ENCODE measurements at places on chromosomes 2 and 18.
A peak's percentile ranks its signal among the peaks of the same experiment; 100 is the strongest.

DNA sequence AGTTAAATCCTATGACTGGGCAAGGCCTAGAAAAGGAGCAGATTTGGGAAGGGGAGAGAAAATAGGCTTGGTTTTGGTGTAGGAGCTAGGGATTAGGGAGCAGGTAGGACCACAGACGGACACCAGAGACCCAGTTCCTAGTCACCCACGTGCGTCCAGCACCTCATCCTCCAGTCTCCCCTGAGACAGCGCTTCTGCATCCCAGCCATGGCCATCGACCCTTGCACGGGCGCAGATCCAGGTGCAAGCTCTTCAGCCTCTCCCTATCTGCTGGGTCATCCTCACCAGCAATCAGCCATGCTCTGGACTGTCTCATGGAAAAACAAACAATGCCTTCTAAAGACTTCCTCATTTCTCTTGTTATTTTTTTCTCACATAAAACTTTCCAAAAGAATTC lies 246.8 kb upstream of the RAB6C start:
- peak; percentile 25 for DNase-seq

DNA sequence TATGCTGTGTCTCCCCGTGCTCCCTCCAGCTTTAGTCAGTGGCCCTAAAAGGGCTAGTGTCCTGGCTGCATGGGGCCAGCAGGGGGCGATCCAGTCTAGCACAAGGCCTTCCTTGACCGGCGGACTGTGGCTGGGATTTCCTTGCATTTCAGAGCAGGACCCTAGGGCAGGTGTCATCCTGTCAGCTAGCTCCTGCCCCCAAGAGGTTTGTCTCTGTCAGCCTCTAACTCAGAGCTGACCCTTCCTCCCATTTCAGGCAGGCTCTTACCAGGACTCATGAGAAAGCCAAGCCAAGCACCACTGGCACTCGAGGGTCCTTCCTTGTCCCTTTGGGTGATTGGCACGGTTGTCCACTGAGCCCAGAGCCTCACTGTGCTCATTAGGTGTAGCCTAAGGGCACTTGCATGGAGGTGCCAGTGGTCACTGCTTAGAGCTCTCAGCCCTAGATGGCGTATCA lies 140.3 kb downstream of the RPIA start:
- DNase-seq, result peak; percentile 63

GRCh38 chr2:42074661-42075060 lies 26.8 kb downstream of the PKDCC start:
- no peak for DNase-seq

- DNase-seq, result no peak
Observed at GRCh38 chr18:69708844-69709243, 238.8 kb downstream of the CD226 start.

GRCh38 chr18:24659827-24660720 lies 199.6 kb downstream of the HRH4 start:
- peak; percentile 58 for DNase-seq

DNA sequence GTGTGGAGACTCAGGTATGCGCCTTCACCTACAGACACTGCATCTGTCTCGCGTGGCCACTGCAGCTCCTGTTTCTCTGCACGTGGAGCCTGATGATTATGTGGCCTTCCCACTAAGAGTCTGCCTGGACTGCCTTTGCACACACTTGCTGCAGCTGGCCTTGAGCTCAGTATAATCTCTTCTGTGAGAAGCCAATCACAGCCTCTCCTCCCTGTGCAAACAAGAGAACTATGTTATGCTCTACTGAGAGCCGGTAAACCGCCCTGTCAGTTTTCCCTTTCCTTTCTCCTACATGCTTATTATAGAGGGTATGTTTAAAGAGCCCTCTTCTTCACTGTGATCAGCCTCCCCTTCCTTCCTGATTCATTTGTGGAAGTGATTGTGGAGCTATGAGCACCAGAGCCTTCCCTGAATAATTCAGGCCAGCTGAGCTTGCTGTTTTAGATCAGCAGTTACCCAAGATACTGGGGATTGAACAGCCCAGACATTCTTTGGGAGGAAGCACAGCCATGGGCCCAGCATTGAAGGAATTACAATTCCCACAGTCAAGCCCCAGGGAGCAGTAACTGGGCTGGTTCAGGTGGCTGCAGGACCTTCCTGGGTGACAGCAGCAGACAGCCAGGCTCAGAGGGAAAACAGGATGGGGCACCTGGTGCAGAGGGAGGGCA lies 3.7 kb upstream of the TGFA start:
- DNase-seq, result no peak

DNA sequence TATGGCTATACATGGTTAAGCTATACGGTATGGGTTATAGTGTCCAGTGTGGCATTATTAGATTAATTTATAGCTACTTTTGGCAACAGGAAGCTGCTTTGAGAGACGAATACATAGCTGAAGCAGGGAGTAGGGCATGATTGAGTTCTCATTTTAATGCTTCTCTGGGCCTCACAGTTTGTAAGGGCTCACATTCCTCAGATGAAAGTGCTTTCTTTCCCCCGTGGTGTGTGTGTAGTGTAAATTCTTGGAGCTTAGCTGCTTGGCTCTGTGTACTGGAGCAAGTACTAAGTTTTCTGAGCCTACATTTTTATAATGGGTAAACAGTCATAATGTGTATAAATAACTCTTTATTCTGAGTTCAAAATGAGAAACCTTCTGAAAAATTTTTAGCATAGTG lies 173.7 kb downstream of the PTPRM start:
- DNase-seq, result no peak

DNA sequence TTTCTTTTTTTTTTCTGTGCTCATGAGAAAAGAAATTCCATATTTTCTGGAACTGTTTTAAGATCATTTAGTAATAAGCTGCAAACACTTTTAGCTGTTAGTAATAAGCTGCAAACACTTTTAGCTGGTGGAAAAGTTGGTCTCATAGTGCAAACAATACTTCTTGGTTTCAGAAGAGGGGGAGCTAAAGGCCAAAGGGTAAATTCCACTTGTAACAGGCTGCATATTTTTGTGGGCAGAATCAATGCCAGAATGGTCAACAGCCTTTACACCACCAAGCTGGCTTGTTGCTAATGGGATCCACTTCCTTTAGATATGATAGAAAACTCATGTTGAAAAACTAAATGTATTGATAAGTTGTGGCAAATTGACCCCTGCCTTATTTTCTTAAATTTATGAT lies 356.8 kb downstream of the NR4A2 start:
- no peak for DNase-seq

- peak; percentile 80 for DNase-seq
Observed at GRCh38 chr2:171210864-171211431, 50.3 kb upstream of the TLK1 start.

- DNase-seq, result no peak
Observed at GRCh38 chr2:61949458-61949713, 43.9 kb downstream of the COMMD1 start.

DNA sequence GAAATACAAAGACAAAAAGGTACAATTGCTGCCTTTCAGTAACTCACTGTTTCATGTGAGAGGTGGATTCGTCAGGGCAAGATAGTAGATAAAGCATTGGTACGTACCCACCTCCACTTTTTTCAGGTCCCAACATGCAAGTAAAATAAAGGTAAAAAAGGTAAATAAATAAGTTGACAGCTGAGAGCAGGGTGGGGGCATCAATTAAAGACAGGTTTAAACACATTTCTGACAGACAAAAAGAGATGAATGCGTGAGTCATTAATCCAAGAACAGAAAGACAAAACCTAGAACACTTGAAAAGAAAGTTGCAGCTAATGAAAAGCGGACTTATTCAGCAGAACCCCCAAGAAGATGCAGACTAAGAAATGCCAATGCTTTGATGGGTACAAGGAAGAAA lies 979.6 kb upstream of the CDH2 start:
- DNase-seq, result no peak

- DNase-seq, result no peak
Observed at GRCh38 chr2:61948661-61949457, 43.4 kb downstream of the COMMD1 start.

DNA sequence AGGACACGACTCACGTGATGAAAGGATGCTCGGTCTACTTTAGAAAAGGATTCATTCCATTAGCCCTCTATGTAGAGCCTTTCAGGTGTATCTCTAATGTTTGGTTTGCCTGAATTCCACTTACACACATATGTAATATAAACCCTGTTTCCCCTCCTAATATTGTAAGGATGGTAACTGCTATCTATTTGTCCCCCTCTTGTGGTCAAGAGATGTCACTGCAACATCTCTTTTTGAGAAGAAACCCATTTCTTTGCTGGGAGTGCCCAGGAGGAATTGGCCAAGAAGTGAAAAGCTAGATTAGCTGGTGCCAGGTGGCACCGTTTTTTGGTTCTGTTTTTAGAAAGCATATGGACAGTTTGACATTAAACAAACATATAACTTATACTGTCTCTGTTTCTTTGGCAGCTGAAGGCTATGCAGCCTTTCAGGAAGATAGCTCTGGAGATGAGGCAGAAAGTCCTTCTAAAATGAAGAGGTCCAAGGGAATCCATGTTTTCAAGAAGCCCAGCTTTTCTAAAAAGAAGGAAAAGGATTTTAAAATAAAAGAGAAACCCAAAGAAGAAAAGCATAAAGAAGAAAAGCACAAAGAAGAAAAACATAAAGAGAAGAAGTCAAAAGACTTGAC lies 41.2 kb downstream of the RALBP1 start:
- DNase-seq, result no peak

- no peak for DNase-seq
Observed at GRCh38 chr2:48230834-48231233, 299.1 kb upstream of the STON1 start.

DNA sequence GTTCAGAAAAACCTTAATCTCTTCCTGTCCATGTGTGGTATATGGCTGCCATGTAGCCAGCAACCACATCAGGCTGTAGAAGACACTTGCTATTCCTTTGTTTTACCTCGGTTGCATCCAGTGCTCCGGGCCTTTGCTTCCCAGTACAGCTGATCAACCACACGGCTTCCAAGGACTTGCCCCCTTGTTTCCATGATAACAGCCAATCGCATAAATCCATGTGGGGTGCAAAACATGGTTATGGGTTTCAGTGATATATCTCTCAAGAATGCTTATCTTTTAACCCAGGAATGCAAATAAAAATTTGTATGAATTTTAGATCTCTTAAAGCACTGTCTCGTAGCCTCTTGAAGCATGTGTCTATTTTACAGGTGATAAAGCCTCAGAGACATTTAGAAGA lies 118.3 kb downstream of the MGAT5 start:
- no peak for DNase-seq

GRCh38 chr2:129142465-129142864 lies 823.8 kb upstream of the HS6ST1 start:
- DNase-seq, result no peak

DNA sequence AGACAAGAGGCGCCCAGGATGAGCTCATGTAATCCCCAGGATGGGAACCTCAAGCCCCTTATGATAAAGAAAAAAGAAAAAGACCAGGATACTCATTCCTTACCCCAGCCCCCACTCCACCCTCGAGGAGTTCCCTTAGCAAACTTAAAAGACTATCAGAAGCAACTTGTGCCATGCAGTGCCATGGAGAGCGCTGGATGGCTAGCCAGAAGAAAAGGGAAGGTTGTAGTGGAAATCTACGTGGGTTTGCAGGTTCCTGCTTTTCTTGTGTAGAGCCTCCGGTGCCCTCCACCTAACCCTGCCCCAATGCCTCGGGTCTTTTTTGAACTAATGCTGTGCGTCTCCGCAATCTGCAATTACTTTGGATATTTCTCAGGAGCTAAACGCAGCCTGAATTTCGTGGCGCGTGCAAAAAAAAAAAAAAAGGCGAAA lies 16.2 kb upstream of the BCL11A start:
- no peak for DNase-seq

DNA sequence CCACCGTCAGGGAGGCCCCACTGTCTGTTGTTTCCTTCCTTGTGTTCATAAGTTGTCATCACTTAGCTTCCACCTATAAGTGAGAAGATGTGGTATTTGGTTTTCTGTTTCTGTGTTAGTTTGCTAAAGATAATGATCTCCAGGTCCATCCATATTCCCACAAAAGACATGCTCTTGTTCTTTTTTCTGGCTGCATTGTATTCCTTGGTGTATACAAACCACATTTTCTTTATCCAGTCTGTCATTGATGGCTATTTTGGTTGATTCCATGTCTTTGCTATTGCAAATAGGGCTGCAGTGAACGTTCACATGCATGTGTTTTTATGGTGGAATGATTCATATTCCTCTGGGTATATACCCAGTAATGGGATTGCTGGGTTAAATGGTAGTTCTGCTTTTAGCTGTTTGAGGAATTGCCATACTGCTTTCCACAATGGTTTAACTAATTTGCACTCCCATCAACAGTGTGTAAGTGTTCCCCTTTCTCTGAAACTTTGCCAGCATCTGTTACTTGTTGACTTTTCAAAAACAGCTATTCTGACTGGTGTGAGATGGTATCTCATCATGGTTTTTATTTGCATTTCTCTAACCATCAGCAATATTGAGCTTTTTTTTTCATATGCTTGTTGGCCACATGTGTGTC lies 156.6 kb upstream of the NOSTRIN start:
- DNase-seq, result no peak

DNA sequence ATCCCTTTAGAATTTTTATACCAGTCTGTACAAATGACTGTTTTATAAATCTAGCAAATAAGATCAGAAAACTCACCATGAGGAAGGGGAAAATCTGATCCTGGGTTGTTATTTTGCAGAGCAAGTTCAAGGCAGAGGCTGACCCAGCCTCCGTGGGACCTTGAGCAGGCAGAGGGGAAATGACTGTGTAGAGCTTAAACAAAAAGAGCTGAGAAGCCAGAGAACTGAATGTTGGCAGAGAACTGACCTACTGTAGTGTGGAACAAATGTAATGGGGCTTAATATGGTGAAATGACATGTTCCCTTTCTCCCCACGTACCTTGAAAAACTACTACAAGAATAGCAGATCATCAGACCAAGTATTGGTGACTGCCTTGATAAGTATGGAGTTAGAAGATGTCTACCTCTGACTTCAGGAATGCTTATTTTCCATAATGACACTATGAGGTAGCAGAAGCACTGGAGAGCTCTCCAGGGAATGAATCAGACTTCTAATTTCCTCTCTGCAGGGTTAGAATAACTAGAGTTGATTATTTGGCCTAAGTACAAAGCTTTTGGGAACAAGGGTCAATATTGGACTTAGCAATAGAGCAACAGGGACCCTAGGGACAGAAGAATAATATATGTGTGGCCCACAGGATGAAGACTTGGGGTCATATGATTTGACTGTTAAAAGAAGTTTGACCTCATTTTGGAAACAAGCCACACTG lies 304.4 kb downstream of the CCDC178 start:
- DNase-seq, result no peak

DNA sequence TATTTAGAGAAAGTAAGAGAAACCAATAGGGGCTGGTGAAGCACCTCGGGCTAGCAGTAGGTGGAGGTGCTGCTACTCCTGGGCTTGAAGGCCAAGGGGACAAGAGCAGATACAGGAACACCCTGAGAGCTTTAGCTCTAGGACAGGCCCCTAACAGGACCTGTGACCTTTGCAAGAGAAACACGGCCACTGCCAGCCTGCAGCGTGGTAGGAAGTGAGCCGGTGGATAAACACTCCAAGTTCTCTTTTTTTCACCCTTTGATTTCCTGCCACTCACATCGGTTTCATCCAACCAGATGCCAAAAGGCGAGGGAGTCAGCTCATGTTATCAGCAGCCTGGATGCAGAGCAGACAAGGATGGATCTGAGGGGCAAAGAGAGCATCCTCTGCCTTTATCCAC lies 66.8 kb upstream of the SPRED2 start:
- DNase-seq, result no peak

- DNase-seq, result no peak
Observed at GRCh38 chr18:23710068-23710527, 20.8 kb downstream of the LAMA3 start.

All from activated CD8-positive, alpha-beta memory T cell treated with anti-CD3 and anti-CD28 coated beads, Interleukin-2, amount 10 ng/mL, durations not matched to agents 7 days and 5 days (primary cell).